ENCODE measurements at places on chromosomes 16 and 17.

DNA sequence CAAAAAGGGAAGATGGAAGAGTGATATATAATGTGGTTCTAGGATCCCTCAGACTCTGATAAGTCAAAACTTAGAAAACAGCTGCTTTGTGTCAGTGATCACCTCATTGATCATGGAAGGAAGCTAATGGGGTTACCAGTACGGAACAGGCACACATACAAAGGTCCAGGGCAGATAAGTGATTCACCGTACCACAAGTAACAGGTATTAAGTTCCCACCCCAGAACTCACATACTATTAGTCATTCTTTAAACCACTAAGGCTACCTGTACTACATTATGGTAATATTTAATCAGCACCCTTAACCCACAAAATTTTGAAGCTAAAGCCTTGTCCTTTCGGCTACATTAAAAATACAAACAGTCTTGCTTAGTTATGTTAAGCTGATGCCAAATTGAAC is 17.4 kb downstream of the RNF43 start:
- no peak for DNase-seq

DNA sequence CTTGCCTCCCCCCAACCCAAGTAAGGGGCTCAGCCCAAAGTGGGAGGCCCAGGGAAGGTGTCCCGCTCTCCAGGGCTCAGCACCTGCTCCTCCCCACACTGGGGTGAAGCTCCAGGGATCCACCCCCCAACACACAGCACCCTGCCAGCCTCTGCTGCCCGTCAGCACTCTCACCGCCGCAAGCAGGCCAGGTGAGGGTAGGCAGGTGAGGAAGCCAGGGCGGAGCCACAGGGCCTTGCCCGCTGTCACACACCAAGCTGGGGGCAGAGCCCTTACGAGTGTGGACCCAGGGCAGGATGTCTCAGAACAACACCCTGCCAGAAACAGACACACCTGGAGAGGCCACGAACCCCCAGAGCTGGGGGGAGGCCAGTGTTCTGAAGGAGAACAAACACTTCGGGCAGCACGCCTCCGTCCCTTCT is 19.5 kb downstream of the PLLP start:
- peak; percentile 6 for DNase-seq

DNA sequence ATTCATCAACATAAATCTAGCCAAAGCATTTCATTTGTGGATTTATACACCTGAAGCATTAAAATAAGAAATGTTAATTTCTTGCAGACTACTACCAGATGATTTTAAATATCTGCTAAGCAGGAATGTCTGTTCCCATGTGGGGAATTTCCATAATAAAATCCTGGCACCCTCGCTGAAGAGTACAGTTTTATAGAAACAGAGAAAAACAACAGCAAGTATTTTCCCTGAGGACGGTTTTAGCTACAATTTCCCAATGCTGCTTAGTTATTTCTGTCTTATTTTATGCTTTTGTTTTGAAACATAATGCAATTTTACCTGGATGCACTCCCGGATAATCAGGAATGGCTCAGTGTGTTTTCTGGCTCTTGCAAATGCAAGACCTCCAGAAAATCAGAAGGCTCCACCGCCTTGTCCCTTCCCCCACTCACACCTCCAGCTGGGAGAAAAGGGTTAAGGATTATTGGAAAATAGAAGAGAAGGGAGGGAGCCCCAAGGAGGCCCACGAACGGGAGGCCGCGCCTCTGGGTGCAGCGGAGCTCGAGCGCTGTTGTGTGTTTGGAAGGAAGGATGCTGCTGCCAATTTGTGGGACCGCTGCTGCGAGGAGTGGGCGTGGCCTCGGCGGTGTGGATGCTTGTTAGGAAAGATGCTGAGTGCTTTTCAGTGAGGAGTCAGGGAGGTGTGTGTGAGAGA is at the start of gene CNTNAP4:
Gene CNTNAP4 (plus strand): TSS at position 657 of the 694 bp plus-strand sequence. CDS start 262 bp downstream, outside the sequence.
- DNase-seq, result no peak

- no peak for DNase-seq
Measured at GRCh38 chr17:76672892-76673291, 29.3 kb upstream of the ST6GALNAC1 start.

- DNase-seq, result no peak
Measured at GRCh38 chr17:40130352-40131042, 8.7 kb downstream of the MSL1 start.

DNA sequence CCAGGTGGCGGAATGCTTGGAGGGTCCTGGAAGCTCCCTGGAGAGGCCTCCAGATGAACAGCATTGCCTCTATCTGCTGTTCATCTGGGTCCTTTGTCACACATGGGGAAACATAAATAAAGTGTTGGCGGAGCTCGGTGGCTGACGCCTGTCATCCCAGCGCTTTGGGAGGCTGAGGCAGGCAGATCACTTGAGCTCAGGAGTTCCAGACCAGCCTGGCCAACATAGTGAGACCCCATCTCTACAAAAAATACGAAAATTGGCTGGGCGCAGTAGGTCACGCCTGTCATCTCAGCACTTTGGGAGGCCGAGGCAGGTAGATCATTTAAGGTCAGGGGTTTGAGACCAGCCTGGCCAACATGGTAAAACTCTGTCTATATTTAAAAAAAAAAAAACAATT is 2.2 kb downstream of the MYADML2 start:
- DNase-seq, result no peak

- DNase-seq, result peak; percentile 61
Measured at GRCh38 chr17:49217651-49218413, 7.3 kb downstream of the ABI3 start.

GRCh38 chr17:37176723-37177122 is 199.1 kb upstream of the C17orf78 start:
- DNase-seq, result no peak

GRCh38 chr17:61551255-61551742 is 39.7 kb downstream of the NACA2 start:
- DNase-seq, result no peak

DNA sequence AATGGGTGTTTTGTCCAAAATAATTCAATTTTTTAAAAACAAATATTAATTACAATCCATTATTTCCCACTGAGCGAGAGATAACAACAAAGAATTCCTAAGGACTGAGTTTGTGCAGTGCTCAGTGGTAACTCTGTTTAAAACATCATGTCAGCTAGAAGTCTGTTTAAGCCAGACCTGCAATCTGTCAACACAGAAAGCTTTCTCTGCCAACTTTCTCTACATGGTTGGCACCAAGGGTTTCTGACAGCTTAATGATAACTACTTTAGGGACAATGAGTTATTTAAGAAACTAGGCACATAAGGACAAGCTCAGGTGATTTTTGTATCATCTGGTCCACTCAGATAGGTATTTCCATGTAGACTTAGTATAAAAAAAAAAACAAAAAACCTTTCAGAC is 81.8 kb downstream of the WDR59 start:
- no peak for DNase-seq

DNA sequence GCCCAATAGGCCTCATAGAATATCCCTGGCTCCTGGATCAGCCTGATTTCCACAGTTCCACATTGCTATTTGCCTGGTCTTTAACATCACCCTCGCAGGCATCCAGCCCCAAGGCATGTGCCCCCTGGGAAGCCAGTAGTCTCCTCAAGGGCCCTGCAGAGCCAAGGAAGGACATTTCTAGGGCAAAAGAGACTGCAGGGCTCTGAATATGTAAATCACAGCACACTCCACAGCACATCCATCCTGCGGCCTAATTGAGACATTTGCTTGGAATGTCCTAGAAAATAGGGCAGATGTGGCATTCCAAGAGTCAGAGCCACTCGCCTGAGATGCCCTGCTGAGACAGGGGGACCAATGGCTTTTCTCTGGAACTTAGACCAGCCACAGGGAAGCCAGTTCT is 11.4 kb upstream of the C16orf78 start:
- no peak for DNase-seq

DNA sequence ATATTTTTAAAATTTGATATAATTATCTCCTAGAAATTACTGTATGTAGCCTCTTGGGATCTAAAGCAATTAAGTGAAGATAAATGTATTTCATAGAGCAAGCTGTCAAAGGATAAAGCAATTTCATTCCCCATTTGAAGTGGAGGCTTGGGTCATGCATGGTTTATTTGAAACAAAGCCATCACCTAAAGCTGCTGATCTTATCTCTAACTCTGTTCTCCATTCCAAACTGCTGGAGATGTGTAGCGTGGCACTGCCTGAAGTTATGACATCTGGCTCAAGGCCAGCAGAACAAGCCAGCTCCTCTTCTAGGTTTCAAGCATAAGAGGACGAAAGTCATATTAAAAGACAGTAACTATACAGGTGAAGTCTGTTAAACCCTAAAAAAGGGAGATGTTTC is 83.9 kb downstream of the HIC1 start:
- DNase-seq, result no peak

- no peak for DNase-seq
Measured at GRCh38 chr17:74937064-74938051, 1.7 kb downstream of the OTOP3 start.

Data from activated CD4-positive, alpha-beta T cell treated with anti-CD3 and anti-CD28 coated beads, Interleukin-2, amount 50 U/mL, for 1 hour (primary cell).